Mucosa of descending colon (tissue), 3 donors: ENCODE measurements at places on chromosomes 2 and 18. TPM values are rescaled to one million over a fixed set of nuclear protein-coding genes. Genes with fewer than 3 reads are reported as not detected.

DNA sequence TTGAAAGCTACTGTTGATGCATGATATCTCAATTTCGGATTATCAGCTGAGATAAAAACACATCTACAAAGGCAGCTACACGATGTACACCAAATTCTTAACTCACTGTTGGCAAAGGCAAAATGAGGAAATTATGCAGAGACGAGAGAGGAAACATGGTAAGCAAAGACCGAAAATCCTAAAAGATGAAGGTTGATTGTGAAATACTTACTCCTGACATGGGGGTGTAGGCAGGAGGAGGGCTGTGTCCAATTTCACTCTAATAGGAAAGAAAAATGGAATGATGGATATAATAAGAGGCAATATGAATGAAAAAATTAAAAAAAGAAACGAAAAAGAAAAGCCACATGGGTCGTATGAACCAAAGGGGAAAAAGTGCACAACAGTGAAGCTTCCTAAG lies 831.3 kb downstream of the CPS1 start:
- DNase-seq: no peak

- DNase-seq: no peak
These were observed 49.0 kb upstream of the TFCP2L1 start for GRCh38 chr2:121333834-121334558.

- DNase-seq: no peak
These were observed 125.5 kb upstream of the REV1 start for GRCh38 chr2:99615247-99615771.

DNA sequence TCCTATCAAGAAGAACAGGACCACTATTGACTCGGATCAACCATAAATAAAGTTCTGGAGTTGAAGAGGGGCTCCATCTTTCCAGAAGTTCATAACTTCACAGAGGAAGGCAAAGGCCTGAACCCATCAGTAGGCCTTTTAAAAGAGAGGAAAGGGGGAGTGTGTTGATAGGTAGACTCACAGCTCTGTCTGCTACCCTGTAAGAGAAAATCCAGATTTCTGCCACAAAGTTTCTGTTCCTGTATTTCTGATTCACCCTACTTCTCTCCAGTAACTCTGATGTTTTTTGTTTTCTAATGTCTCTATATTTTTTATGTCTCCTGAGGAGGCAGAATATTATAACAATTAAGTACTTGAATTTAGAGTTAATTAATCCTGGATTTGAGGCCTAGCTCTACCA lies 564.0 kb downstream of the TNS1 start:
- DNase-seq: no peak

GRCh38 chr2:59021786-59022185 lies 780.7 kb upstream of the FANCL start:
- no peak for DNase-seq

- peak; percentile 64 for DNase-seq
These were observed 479 bp downstream of the RAB11FIP5 start for GRCh38 chr2:73112026-73112912.

DNA sequence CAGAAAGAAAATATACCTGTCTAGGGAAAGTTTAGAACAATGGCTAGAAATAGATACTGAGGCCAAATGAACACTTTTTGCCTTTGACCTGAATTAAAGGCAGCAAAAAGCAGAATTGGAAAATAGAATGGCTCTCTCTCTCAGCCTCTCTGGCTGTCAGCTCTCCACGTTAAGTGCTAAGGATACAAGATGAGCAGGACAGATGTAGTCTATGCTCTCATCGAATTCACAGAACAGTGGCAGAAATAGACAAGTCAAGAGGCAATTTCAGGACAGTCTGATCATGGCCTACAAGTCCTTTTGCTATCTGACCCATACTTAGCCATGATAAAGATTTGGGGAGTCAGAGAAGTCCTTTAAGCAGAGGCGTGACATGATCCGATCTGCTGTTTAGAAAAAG lies 120.2 kb upstream of the CREB1 start:
- DNase-seq: no peak

- DNase-seq: no peak
These were observed 532.1 kb downstream of the SOX11 start for GRCh38 chr2:6224267-6224666.

DNA sequence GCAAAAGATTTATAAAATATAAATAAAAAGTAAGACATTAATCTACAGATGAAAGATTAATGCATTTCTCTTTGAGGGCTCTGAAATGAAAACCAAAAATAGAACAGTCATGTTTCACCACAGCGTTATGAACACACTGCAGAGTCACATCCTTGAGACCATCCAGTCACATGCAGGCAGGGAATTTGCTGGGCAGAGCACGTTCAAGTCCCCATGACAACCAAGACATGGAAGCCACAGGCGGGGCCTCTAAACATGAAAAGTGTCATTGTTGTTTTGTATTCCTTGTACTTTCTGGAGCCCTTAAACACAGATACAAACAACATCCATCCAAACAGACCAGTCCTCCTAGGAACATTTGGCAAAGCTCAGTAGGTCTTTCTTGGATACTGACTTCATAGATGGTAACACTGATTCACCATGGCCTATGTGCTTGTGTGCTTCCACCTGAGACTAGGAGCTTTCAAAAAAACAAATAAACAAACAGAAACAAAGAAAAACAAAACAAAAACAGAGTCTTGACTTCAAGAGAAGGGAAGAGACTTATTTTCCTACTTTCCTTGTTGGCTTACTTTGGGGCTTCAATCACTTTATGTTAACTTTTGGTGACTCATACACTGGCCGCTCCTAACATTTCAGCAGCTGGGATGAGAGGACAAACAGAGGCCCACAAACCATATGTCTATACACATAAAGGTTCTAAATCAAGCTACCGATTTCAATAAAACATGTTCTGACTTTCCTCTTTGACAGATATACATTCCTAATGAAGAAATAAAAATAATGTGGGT lies 99.5 kb upstream of the CCDC85A start:
- no peak for DNase-seq

- peak; percentile 48 for DNase-seq
These were observed 585 bp upstream of the MOB1A start for GRCh38 chr2:74179063-74179865.

GRCh38 chr2:174124181-174124580 lies 124.2 kb downstream of the OLA1 start:
- DNase-seq: no peak

DNA sequence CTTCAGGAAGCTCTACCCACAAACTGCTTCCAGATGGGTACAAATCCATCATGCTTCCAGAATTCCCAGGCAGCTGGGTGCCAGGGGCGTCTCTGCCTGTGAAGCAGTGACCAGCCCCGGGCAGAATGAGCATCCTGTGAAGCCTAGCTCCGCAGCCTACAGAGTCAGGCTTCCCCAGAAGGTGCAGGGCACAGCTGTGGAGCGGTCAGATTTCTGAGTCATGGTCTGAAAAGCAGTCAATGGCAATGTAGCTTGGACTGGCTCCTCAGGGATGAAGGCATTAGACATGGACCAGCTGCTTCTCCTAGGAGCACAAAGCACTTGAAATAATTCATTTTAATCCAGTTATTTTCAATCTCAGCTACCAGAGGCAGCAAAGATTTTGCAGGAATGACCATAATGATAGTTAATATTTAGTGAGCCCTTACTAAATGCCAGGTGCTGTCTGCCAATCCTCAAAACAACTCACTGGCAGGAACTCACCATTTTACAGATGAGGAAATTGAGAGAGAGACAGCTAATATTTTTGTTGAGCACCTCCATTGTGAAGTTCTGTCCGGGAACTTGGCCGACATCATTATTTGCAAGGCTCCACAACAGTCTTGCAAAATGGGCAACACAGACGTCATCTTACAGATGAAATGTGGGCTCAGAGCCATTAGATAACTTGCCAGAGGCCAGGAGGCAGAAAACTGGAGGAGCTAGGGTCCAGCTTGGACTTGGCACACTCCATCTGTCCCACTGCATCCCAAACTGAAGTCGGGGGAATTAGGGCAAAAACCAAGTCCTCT lies 31.7 kb downstream of the ACMSD start:
- no peak for DNase-seq

GRCh38 chr2:168849610-168850009 lies 40.6 kb downstream of the SPC25 start:
- no peak for DNase-seq

Gene ABCB11
- 21.7 TPM for total RNA-seq

Gene SPC25
- 0.66 TPM for total RNA-seq
